WTC11 (cell line): ENCODE measurements at places on chromosomes 13 and 19. TPM values are rescaled to one million over a fixed set of nuclear protein-coding genes. Genes with fewer than 3 reads are reported as not detected.
A peak's percentile ranks its signal among the peaks of the same experiment; 100 is the strongest.

DNA sequence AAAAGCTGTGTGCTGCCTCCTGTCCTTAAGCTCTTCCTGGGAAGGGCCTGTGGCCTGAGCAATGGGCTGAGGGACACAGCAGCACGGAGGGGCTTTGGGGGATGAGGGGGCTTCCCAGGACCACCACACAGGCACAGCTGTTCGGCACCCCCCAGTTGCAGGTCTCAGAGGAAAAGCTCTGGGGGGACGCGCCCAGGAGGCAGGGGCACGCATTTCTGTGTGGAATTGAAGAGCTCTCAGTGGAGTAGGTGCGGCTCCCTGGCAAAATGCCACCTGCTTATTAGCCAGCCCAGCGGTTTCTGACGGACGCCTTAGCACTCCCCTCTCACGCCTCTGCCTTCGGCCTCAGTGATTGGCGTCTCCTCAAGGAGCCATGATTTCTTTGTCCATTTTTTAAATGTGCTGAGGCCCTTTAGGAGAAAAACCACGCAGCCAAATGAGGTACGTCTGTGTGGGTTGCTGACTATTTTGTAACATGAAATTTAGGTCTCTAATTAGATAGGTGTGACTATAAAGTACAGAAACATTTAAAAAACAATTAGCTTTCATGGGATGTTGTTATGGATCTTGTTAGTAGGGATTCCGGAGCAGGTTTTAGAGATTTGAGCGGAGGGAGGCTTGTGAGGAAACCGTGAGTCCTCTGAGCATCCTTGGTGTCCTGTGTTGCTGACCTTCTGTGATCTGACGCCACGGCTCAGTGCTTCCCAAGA lies 4.0 kb downstream of the MCF2L start:
- peaks cover 16% of the 10 kb centered on the region for H3K27me3 ChIP-seq
- H3K27ac ChIP-seq = no peak overlapping the region
- DNase-seq = no peak
- peaks cover 11% of the 10 kb centered on the region for H3K4me1 ChIP-seq

DNA sequence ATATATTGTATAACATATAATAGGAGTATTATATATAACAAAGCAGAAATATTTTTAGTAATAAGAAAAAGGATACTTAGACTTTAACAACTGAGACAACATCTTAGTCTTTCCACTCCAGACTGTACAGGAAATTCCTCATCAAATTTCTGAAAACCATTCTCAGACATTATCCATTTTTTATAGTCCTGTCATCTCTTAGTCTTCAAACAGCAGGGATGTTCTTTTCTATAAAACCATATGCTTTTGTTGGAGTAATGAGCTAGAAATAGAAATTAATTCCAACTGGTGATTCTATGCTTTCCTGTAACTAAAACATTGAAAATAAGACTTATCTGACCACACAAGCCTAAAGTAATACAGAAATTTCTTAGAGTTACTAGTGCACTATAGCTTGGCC lies 82.2 kb upstream of the CSNK1A1L start:
- DNase-seq = no peak
- H3K27ac ChIP-seq = no peak overlapping the region
- H3K36me3 ChIP-seq = no peaks in the 10 kb centered on the region
- H3K4me3 ChIP-seq = no peak overlapping the region

GRCh38 chr13:44142941-44143665 lies 230.5 kb upstream of the SERP2 start:
- H3K27ac ChIP-seq = peak overlapping the region; percentile 37; the same call in 1 of the 2 replicates
- peaks cover 33% of the 10 kb centered on the region for H3K4me1 ChIP-seq
- H3K27me3 ChIP-seq = no peaks in the 10 kb centered on the region; the same call in 1 of the 2 replicates
- peak overlapping the region; percentile 97 for H3K4me3 ChIP-seq
- H3K36me3 ChIP-seq = no peaks in the 10 kb centered on the region
- DNase-seq = no peak

GRCh38 chr19:43599635-43600295 lies 3.4 kb downstream of the ZNF576 start:
- H3K27me3 ChIP-seq = no peaks in the 10 kb centered on the region
- H3K4me1 ChIP-seq = peaks cover 17% of the 10 kb centered on the region
- no peak overlapping the region for H3K27ac ChIP-seq

DNA sequence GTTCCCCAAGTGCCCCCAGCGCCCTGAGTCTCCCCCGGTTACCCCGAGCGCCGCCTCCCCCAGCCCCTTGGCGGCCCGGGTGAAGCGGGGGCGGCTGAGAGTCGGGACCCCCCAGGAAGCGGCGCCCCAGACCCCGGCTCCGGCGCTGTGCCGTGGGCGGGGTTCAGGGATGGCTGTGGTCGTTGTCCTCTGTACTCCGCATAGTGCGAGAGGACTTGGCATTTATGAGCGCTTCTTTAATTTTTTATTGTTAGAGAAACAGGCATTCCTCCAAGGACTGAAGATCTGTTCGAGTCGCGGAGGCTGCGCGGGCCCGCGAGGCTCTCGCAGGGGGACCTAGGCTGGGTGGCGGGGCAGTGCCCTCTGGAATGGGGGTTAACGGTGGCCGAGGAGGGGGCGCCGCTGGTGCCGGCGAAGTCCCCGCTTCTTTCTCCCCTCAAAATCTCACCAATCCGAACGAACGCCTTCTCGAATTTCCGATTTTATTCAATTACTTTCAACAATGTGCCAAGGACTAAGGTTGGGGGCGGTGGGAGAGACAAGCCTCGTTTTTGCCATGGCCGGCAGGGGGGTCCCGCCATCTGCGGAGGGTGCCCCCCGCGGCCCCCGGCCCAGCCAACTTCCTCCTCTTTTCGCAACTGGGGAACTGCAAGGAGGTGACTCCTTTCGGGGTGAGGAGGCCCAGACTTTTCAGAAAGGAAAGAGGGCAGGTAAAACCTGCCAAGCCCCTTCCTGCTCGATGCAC lies 596 bp upstream of the GJB2 start:
- H3K27me3 ChIP-seq = peaks cover 92% of the 10 kb centered on the region
- peaks cover 18% of the 10 kb centered on the region for H3K4me1 ChIP-seq
- no peak for DNase-seq
- no peaks in the 10 kb centered on the region for H3K36me3 ChIP-seq

GRCh38 chr19:13864046-13864666 lies 12.8 kb upstream of the NANOS3 start:
- peaks cover 13% of the 10 kb centered on the region for H3K4me1 ChIP-seq
- peaks cover 64% of the 10 kb centered on the region for H3K27me3 ChIP-seq
- H3K36me3 ChIP-seq = no peaks in the 10 kb centered on the region
- no peak overlapping the region for H3K27ac ChIP-seq
- no peak for DNase-seq

GRCh38 chr19:5929625-5930024 lies 15.6 kb downstream of the CAPS start:
- no peak overlapping the region for H3K27ac ChIP-seq
- H3K27me3 ChIP-seq = no peaks in the 10 kb centered on the region
- peaks cover 37% of the 10 kb centered on the region for H3K36me3 ChIP-seq

DNA sequence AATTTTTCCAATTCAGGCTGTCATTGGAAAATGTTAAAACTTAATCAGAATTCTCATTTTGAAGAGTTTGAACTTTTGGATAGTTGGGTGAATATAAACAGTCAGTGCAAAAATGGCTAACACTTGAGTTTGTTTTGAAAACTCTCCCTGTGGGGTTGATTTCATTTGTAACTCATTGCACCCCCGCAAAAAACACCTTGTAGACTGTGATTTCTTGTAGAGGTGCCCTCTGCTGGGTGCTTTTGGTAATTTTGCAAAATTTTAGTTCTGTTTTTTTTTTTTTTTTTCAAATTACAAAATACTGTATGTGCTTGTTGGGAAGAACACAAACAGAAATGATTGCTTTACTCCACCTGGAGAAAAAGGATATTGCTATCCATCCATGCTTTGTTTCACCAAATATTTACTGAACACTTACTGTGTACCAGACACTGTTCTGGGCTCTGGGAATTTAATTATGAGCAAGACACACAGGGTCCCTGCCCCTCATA lies 28.2 kb upstream of the GPI start:
- no peaks in the 10 kb centered on the region for H3K4me1 ChIP-seq
- H3K36me3 ChIP-seq = peaks cover 28% of the 10 kb centered on the region
- no peak for DNase-seq
- H3K27me3 ChIP-seq = no peaks in the 10 kb centered on the region

DNA sequence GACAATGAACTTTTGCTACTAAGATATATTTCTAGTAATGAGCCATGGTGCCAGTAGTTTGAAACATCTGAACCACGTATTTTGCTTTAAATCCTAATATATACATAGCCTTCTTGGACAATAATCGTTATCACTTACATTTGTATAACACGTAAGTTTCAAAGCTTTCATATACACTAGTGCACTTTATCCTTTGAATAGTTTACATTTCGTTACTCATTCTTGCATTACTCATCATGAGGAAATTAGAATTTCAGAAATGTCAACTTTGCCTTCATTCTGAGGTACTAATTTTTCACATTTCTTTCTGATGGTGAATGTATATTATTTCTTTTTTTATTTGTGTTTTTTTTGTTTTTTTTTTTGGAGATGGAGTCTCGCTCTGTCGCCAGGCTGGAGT lies 5.8 kb downstream of the KBTBD7 start:
- H3K36me3 ChIP-seq = peaks cover 20% of the 10 kb centered on the region
- DNase-seq = no peak
- peaks cover 4% of the 10 kb centered on the region for H3K27me3 ChIP-seq
- peaks cover 31% of the 10 kb centered on the region for H3K4me1 ChIP-seq
- no peak overlapping the region for H3K27ac ChIP-seq

DNA sequence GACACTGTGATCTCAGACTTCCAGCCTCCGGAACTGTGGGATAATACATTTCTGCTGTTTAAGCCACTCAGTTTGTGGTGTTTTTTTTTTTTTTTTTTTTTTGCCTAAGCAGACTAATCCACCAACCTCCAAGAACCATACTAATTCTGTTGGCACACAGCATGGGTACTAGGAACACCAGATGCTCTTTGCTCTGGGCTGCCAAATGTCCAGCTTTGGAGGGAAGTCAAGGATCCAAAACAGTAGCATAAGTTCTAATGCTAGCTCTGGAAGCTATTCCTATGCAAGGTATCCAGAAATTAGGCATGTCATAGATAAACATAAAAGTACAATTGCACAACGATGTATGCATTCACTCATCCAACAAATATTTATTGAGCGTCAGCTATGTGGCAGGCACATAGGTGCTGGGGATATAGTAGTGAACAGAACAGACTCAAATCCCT lies 64.5 kb upstream of the WDFY2 start:
- H3K27ac ChIP-seq = no peak overlapping the region
- peaks cover 9% of the 10 kb centered on the region for H3K36me3 ChIP-seq
- no peak overlapping the region for H3K4me3 ChIP-seq
- 0 out of 2 replicates have a peak, but pooled peaks cover 4% of the 10 kb centered on the region for H3K27me3 ChIP-seq

- peaks cover 26% of the 10 kb centered on the region for H3K4me1 ChIP-seq
- H3K27ac ChIP-seq = peak overlapping the region; percentile 82
- H3K4me3 ChIP-seq = peak overlapping the region; percentile 12; the same call in 1 of the 2 replicates
Measured at GRCh38 chr19:13881692-13882418, 4.9 kb downstream of the NANOS3 start.

GRCh38 chr19:7476777-7477494 lies 11.9 kb downstream of the PEX11G start:
- H3K27me3 ChIP-seq = no peaks in the 10 kb centered on the region
- no peaks in the 10 kb centered on the region; the same call in 1 of the 2 replicates for H3K36me3 ChIP-seq
- no peak overlapping the region for H3K27ac ChIP-seq
- no peak overlapping the region for H3K4me3 ChIP-seq
- peaks cover 8% of the 10 kb centered on the region for H3K4me1 ChIP-seq
- DNase-seq = no peak

DNA sequence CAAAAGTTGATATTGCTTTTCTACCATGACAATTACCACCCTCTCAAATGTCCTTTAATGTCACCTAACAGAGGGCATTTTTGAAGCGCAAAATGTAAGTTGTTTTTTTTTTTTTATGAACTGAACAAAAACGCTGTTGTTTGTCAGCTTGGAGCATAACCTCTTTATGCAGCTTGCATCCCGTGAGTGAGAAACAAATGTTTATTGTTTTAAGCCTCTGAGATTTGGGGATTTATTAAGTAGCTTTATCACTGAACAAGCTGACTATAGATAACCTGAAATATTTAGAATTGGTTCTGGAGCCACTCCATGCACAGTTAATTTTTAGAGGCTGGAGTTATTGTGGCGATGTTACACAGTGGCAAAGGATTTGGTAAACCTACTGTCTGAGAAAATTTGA lies 80.1 kb upstream of the ATXN8OS start:
- no peak for DNase-seq
- peaks cover 4% of the 10 kb centered on the region for H3K4me1 ChIP-seq
- no peak overlapping the region for H3K4me3 ChIP-seq
- H3K27me3 ChIP-seq = no peaks in the 10 kb centered on the region
- H3K36me3 ChIP-seq = no peaks in the 10 kb centered on the region

DNA sequence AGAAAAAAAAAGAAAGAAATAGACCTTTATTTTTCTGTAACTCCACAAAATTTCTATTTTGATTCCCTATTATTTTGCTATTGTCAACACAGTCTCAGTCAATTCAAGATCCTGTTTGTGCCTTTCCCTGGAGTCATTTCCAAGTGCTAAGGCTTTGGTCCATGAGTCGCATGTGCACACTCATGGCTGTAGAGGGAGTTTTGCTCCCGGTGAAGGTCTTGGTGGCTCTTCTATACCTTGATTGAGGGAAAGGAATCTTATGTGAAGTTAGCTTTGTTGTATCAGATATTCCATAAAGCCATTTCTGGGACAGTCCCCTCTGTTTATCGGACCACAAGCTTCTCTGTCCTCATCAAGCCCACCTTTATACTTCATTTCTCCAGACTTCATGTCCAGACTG lies 58.7 kb upstream of the ALOX5AP start:
- H3K27ac ChIP-seq = no peak overlapping the region
- H3K4me1 ChIP-seq = peaks cover 6% of the 10 kb centered on the region
- no peak overlapping the region for H3K4me3 ChIP-seq
- no peak for DNase-seq
- peaks cover 19% of the 10 kb centered on the region for H3K27me3 ChIP-seq

DNA sequence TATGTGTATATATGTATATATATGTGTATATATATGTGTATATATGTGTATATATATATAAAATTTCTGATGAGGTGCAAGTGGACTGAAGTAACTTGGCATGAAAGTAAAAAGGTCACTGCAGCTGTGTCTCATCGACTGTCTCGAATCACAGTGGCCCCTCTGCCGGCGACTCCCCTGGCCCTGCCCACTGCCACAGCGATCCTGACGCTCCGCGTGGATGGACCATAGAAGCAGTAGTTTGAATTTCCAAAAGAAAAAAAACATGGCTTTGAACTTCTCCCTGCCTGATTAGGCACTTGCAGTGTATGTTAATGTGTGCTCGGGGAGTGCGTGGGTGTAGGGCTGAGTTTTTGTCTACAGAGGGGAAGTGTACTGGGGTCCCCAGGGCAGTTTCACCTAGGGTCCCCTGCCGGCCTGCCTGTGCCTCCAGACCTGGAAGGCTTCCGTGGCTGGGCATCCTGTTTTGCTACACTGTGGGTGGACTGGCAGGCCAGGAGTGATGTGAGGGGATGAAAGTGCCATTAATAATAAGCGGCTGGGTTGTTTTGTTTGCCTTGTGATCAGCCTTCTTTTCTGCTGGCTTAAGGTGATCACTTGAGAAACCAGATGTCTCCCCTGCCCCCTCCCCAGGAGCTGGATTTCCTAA lies 10.8 kb downstream of the ZIC5 start:
- peaks cover 69% of the 10 kb centered on the region for H3K4me1 ChIP-seq
- H3K36me3 ChIP-seq = peaks cover 18% of the 10 kb centered on the region
- peaks cover 56% of the 10 kb centered on the region for H3K27me3 ChIP-seq
- no peak for DNase-seq
- H3K27ac ChIP-seq = no peak overlapping the region

GRCh38 chr13:81381560-81381959 lies 1040.6 kb upstream of the SPRY2 start:
- no peak for DNase-seq
- no peak overlapping the region for H3K4me3 ChIP-seq
- no peak overlapping the region for H3K27ac ChIP-seq
- no peaks in the 10 kb centered on the region for H3K27me3 ChIP-seq

The SPACA4 gene
- total RNA-seq = not detected in 3 replicates

The CYP2B6 gene
- total RNA-seq = 6.7 to 10.3 TPM (median 8.4 TPM) in 3 replicates

The ZNF583 gene
- total RNA-seq = 1.1 to 2.3 TPM (median 1.6 TPM) in 3 replicates

The HIPK4 gene
- 0.21 to 0.31 TPM (median 0.25 TPM) in 3 replicates for total RNA-seq

The FCGBP gene
- total RNA-seq = 2.8 to 4.4 TPM (median 3.5 TPM) in 3 replicates

The SMIM24 gene
- total RNA-seq = 2.8 to 9.9 TPM (median 7.4 TPM) in 3 replicates
